ENCODE measurements at places on chromosomes 5 and 9.

DNA sequence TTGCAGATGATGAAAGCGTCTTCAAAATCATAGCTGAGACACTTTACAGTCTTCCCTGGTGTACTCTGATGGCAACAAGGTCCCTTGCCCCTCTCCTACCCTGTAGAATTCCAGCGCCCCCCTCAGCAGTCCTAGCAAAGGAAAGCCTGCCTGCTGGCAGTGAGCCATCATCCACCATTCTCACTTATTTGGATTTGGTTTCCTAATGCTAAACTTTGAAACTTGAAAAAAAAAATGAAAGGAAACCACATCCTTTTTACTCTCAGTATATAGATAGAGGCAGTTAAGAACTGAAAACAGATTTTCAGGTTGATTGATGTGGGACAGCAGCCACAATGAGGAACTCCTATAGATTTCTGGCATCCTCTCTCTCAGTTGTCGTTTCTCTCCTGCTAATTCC, at the start of gene GZMA:
Gene GZMA (plus strand): TSS at position 299 of the 400 bp plus-strand sequence. CDS start 37 bp downstream, at position 336.
- no peak for DNase-seq

DNA sequence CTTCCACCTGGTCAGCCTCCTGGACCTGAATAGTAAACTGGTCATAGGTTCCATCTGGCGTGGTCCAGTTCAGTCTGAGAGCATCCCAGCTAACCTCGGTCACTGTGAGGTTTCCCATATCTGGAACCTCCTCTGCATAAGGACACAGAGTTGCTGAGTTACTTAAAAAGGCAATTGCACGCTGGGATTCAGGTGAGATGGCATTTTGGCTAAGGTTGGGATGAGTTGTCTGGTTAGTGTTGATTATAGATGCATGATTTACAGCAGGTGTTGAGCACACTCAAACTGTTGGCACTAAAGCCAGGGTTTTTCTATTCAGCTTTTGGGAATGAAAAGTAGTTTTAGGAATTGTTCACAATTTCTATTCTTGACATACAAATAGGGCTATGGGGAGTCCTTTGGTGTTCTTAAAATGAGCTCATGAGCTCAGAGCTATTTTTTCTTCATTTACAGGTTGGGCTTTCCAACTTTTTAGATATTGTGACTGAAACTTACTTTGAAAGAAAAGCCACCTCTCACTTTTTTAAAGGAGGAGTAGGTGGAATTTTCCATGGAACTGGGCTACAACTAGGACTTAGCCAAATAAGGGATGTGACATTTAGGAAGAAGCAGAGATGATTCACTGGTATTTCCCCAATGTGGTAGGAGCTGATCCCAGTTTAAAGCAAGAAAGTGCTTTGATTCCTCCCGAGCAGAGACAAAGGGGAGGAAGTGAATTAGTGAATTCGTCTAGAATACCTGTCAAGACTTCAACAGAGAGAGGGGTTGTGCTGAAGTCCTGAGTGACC, 54.7 kb downstream of the TNC start:
- no peak for DNase-seq

DNA sequence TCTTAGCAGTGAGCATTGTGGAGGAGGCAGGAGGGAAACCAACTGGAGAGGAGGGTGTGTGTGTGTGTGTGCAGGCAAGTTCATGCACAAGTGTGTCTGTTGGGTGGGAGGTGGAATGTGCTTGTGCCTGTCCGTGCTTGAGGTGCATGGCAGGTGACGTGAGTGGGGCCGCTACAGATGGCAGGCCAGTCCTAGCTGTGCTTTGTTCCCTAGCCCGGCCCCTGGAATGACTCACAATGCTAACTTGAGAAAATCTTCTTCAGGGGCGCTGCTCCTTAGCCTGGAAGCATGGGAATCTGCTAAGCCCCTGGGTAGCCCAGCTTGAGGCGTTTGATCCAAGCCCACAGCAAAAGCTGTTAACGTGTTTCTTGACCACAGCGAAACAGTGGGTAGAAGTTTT, 25.0 kb upstream of the DMRT2 start:
- DNase-seq = no peak

- DNase-seq = no peak
Measured at GRCh38 chr5:104494083-104494482, 931.5 kb upstream of the NUDT12 start.

- DNase-seq = no peak
Measured at GRCh38 chr9:126443144-126443543, 116.5 kb downstream of the MVB12B start.

DNA sequence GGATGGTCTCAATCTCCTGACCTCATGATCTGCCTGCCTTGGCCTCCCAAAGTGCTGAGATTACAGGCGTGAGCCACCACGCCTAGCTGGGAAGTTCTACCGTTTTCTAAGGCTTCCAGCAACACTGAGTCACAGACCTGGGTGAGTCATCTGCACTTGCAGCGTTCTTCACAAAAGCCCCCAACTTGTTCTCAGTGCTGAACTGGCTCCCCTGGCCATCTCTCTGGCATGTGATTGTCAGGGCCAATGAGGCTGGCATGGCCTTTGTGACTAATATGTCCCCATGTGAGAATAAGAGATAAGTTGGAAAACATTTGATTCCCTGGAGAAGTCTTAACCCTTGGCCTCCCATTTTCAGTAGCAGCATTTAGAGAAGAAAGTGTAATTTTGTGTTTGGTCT, 124.4 kb downstream of the WDR41 start:
- DNase-seq = no peak

GRCh38 chr9:34547960-34548611, 25.3 kb upstream of the ENHO start:
- peak; percentile 71 for DNase-seq

- DNase-seq = no peak
Measured at GRCh38 chr5:28523888-28524635, 1485.7 kb upstream of the CDH9 start.

- DNase-seq = no peak
Measured at GRCh38 chr5:139976703-139977102, 66.4 kb downstream of the NRG2 start.

GRCh38 chr5:6376974-6377520, 1.3 kb downstream of the MED10 start:
- no peak for DNase-seq

GRCh38 chr5:33229216-33229615, 211.5 kb upstream of the TARS1 start:
- no peak for DNase-seq

GRCh38 chr9:105059252-105059651, 131.3 kb upstream of the ABCA1 start:
- DNase-seq = no peak

DNA sequence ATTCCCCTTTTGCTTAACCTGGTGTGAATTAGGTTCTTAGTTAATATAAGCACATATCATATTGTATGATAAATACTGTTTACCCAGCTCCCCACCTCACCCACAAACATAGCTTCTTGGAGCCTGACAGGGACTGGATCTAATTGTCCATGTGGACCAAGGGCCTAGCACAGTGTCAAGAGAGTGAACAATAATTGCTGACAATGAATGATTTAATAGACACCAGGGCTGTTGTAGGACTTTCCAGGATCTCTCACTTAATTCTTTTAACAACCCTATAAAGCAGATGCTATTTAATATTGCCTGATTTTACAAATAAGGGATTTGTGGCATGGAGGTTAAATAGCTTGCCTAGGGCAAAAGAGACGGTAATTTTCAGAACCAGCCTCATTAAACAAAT, 24.8 kb downstream of the AK3 start:
- no peak for DNase-seq

DNA sequence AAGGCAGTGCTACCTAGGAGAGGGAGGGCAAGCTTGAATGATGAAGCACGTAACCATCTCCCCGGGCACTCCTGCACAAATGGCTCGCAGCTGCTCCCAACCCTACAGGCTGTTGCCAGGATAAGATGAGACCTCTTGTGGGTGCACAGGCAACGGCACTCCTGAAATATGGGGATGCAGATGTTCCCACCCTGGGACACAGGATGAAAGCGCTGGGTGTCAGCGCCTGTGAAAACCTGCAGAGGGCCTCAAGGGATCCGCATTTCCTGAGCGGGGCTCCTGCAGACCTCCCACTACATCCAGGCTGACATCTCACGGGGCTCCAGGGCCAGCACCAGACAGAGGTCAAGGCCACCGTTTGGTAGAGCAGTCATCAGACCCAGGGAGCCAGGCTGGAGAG, 60.7 kb downstream of the SMIM23 start:
- DNase-seq = no peak

- no peak for DNase-seq
Measured at GRCh38 chr5:158796812-158797497, 302.8 kb downstream of the EBF1 start.

GRCh38 chr5:73095564-73096238, 24.7 kb upstream of the TMEM171 start:
- no peak for DNase-seq

- DNase-seq = no peak
Measured at GRCh38 chr9:5848372-5848882, 15.5 kb upstream of the ERMP1 start.

DNA sequence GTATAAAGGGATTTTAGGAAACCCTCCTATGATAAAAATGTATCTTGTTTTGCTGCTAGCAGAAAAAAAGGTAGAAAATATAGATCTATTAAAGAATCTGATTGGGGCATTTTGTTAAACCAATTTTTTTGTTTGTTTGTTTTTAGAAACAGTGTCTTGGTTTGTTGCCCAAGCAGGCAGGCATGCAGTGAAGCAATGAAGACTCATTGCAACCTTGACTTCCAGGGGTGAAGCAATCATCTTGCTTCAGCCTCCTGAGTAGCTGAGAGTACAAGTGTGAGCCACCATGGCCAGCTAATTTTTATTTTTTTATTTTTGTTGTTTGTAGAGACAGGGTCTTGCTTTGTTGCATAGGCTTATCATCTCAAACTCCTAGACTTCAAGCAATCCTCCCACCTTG, 755.8 kb upstream of the EDIL3 start:
- no peak for DNase-seq

- no peak for DNase-seq
Measured at GRCh38 chr9:78592811-78593210, 295.9 kb downstream of the PSAT1 start.

DNA sequence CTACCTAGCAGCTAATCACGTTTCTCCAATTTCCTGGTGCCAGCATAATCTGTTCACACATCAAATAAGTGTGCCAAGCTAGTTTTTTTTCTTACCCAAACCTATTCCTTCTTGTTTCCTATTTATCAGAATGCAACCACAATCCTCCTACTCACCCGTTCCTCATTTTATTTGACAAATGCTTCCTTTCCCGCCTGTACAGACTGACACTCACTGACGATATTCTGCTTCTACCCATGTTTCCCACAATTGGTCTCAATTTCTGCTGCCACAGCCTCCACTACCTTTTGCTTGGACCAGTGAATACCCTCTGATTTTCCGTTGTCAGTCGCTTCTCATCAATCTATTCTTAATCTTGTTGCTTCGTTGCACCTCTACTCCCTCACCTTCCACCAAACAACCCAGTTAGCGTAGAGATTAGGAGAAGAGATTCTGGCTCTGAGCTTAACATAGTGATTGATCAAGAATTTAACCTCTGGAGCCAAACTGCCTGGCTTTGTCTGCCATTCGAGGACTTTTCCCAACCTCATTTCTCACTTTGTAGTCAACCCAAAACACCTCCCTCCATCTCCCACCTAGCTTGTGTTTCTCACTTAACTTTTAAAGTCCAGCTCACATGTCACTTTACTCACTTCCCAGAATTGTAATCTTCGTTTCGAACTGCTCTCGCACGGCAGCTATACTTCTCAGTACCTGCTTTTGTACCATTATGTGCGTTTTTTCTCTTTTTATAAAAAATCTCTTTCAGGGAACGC, 729 bp upstream of the TMEM38B start:
- no peak for DNase-seq

DNA sequence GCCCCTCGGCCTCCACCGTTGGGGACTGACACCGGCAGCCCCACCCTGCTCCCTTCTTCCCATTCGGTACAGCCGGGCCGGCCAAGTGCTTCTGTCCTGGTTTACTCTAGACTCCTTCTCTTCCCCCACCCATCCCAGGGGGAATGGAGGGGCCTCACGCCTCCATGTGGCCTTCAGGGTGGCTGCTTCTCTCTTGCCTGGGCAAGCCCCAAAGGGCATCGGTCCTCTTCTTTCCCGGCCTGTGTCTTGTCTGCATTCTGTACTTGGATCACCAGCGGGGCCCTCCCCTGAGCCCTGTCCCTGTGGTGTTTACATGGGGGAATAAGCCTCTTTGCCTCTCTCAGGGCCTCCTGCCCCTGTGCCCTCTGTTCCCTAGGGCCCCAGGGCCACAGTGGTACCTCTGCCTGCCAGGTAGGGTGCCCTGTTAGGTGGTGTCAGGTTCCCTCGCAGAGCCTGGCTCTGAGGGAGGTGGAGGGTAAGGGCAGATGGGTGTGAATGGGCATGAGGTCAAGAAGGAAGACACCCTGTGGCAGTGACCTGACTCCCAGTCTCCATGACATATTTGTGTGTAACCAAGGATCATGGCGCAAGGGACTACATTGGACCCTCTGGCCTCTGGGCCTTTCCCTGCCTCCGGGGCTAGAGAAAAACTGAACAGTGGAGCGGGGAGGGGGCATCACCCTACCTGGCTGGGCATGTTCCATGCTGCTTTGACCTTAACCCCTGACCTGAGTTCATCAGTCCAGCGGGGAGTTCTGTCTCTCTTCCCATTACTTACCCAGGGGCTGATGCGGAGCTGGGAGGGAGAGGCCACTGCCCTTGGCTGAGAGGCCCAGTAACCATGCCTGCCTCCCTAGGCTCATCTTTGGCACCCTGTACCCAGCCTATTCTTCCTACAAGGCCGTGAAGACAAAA, 1.6 kb downstream of the REEP2 start:
- DNase-seq = no peak

GRCh38 chr5:92401492-92401891, 1018.4 kb upstream of the ARRDC3 start:
- DNase-seq = peak; percentile 43

DNA sequence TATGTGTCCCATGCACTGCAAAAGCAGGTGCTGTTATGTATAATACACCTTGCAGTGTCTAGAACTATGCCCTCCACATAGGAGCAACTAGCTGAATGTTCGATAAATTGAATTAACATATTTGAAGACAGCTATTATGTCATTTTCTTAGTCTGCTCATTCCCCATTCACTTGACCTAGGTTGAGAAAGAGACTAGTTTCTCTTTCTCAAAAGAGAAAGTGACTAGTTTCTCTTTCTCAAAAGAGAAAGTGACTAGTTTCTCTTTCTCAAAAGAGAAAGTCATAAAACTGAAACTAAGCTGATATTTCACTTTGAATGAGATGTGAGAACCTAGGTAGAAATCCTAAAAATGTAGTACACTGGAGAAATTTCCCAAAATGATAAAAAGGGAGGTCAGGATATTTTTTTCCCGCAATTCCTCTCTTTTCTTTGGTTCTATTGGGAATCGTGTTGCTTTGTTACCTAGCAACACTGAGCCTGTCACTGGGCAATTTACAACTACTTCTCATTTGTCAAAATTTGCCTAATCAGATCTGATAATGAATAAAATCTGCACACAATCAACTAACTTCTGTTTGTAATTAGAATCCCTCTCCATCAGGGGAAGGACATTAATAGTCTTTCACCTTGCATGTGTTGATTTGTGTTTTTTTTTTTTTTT, 132.0 kb upstream of the GRIA1 start:
- DNase-seq = no peak

DNA sequence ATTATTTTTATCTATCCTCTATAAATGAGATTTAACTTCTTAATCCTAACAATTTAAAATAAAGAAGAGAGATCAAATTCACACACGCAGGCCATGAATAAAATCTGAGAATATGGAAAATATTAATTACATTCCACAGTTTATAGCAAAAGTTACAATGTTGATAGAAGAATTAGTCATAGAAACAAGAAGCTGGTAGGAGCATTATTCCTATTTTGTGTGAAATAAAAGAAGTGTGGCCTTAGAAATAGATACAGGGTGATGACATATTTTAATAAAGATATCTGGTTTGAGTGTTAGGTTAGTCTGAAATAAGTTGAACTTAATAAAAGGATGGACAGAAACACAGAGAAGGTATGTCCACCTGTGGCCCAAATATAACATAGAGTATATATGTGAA, 790.4 kb upstream of the NUDT12 start:
- DNase-seq = no peak
